ENCODE measurements at places on chromosomes 2 and 18.

GRCh38 chr2:19738707-19739106 is 163.1 kb downstream of the TTC32 start:
- no peak for DNase-seq

GRCh38 chr2:134762508-134762907 is 43.7 kb upstream of the TMEM163 start:
- DNase-seq: no peak

DNA sequence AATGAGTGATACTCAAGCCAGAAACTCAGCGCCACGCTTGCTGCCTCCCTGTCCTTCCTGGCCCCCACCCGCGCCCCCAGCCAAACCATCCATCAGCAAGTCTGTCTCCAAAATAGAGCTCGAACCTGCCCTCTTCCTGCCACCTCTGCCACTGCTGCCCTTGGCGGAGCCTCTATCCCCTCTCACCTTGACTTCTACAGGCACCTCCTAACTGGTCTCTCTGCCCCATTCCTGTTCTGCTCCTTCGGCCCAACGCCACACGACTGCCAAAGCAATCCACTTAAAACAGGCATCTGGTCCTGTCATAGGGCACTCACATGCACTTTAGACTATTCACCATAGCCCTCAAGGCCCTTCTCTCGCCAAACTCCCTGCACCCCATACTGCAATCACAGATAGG is 210.3 kb upstream of the SMAD2 start:
- no peak for DNase-seq

- DNase-seq: no peak
Measured at GRCh38 chr2:117502121-117502520, 312.4 kb upstream of the DDX18 start.

- no peak for DNase-seq
Measured at GRCh38 chr2:118667964-118668363, 179.5 kb downstream of the EN1 start.

DNA sequence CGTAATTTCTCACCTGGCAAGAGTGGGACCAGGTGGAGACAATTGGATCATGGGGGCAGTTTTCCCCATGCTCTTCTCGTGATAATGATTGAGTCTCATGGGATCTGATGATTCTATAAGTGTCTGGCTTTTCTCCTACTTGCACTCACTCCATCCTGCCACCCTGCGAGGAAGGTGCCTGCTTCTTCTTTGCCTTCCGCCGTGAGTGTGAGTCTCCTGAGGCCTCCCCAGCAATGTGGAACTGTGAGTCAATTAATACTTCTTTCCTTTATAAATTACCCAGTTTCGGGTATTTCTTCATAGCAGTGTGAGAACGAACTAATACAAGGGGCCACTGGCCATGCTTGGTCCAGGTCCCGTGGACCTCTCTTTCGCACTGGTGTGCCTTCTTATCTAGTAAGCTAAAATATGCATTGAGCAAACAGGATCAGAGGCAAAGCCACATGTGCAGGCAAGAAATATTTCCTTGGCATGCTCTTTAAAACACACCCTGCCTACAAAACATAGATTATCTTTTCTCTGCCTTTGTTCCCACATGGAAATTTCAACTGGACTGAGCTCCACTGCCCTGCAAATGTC is 821.1 kb downstream of the TRIB2 start:
- no peak for DNase-seq

- DNase-seq: peak; percentile 80
Measured at GRCh38 chr2:174495365-174496012, 8.7 kb upstream of the GPR155 start.
